ENCODE measurements at places on chromosomes 3 and 15. TPM values are rescaled to one million over a fixed set of nuclear protein-coding genes. Genes with fewer than 3 reads are reported as not detected.
A peak's percentile ranks its signal among the peaks of the same experiment; 100 is the strongest.

DNA sequence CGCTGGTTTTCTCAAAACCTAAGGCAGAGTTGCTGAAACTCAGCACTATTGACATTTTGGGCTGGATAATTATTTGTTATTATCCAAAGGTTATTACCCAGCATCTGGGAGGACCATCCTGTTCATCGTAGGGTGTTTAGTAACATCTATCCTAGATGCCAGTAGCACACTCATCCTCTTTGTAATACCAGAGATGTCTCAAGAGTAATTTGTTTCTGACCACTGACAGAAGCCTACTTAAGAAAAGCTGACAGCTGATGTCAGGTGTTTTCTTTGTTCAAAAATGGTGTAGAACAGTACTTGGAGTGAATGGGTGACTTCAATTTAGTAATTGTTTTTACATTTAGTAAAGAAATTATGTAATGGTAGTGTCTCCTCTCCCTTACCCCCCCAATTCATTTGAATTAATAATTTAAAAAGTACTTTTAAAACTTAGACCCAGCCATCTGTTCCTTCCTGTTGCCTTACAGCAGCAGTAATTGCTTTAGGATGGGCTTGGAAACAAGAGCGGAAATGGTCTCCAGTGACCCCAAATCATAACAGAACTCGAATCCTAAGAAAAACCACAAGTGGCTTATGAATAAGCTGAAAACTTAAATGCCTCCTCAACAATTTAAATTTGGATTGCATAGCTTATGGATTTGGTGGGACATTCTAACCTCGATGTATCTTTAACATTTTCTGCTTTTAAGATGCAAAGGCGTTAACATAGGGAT is 105.4 kb downstream of the PTPRG start:
- no peak overlapping the region for H3K4me3 ChIP-seq
- H3K27ac ChIP-seq, result no peak overlapping the region
- no peak for DNase-seq
- no peaks in the 10 kb centered on the region for H3K27me3 ChIP-seq

- H3K36me3 ChIP-seq, result no peaks in the 10 kb centered on the region
- no peak overlapping the region for H3K4me3 ChIP-seq
- H3K27me3 ChIP-seq, result peaks cover 3% of the 10 kb centered on the region
- peaks cover 14% of the 10 kb centered on the region for H3K4me1 ChIP-seq
- H3K27ac ChIP-seq, result no peak overlapping the region
Measured at GRCh38 chr15:73313861-73314260, 54.9 kb downstream of the HCN4 start.

The SUSD5 gene
- total RNA-seq, result 0.05 TPM

GRCh38 chr3:82165266-82165665 is 403.8 kb upstream of the GBE1 start:
- DNase-seq, result no peak
- H3K27me3 ChIP-seq, result no peaks in the 10 kb centered on the region
- H3K36me3 ChIP-seq, result no peaks in the 10 kb centered on the region
- H3K4me1 ChIP-seq, result no peaks in the 10 kb centered on the region
- no peak overlapping the region for H3K4me3 ChIP-seq

DNA sequence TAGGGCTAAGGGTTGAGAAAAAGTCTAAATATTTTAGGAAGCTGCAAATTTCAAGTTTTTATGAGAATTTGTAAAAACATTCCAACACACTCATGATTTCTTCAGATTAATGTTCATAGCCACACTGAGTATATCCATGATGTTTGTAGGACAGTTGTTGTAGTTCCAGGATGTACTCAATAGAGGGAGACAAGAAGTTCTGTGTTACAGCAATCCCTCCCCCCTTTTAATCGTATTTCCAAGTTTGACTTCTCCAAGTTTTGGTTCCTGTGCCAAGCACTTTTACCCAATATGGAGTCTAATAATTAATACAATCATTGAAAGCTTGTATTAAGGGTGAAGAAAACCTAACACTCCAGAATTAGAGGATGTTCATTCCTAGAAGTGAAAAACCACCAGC is 143.4 kb downstream of the FEZF2 start:
- H3K27me3 ChIP-seq, result peaks cover 2% of the 10 kb centered on the region
- H3K4me3 ChIP-seq, result no peak overlapping the region
- no peak overlapping the region for H3K27ac ChIP-seq
- DNase-seq, result no peak

DNA sequence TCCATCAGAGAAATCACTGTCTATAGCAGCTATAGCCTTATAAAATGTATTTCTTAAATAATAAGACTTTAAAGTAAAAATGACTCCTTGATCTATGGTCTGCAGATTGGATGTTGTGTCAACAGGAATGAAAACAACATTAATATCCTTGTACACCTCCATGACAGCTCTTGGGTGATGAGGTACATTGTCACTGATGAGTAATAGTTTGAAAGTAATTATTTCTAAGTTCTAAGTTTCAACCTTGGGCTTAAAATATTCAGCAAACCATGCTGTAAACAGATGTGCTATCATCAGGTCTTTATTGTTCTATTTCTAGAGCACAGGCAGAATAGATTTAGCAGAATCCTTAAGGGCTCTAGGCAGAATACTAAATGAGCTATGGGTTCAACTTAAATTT is 568.2 kb upstream of the BCHE start:
- no peaks in the 10 kb centered on the region for H3K4me1 ChIP-seq
- no peak overlapping the region for H3K4me3 ChIP-seq
- no peaks in the 10 kb centered on the region for H3K27me3 ChIP-seq

The VIPR1 gene
- total RNA-seq, result 3.6 TPM

GRCh38 chr3:132004571-132004970 is 30.2 kb downstream of the CPNE4 start:
- no peaks in the 10 kb centered on the region for H3K36me3 ChIP-seq
- H3K27me3 ChIP-seq, result no peaks in the 10 kb centered on the region
- no peak for DNase-seq
- H3K4me1 ChIP-seq, result no peaks in the 10 kb centered on the region

The GPR149 gene
- total RNA-seq, result not detected

GRCh38 chr3:16741103-16741758 is 136.0 kb upstream of the DAZL start:
- H3K27ac ChIP-seq, result no peak overlapping the region
- H3K36me3 ChIP-seq, result peaks cover 2% of the 10 kb centered on the region
- H3K27me3 ChIP-seq, result peaks cover 2% of the 10 kb centered on the region
- H3K4me1 ChIP-seq, result no peaks in the 10 kb centered on the region
- no peak for DNase-seq

- peak overlapping the region; percentile 93 for H3K4me3 ChIP-seq
- H3K27ac ChIP-seq, result peak overlapping the region; percentile 94
- H3K4me1 ChIP-seq, result peaks cover 80% of the 10 kb centered on the region
Measured at GRCh38 chr3:36909181-36909580, 35.7 kb downstream of the TRANK1 start.

- H3K4me1 ChIP-seq, result no peaks in the 10 kb centered on the region
- no peak overlapping the region for H3K27ac ChIP-seq
- H3K36me3 ChIP-seq, result no peaks in the 10 kb centered on the region
- H3K4me3 ChIP-seq, result no peak overlapping the region
Measured at GRCh38 chr3:181432992-181433391, 278.7 kb upstream of the SOX2 start.

DNA sequence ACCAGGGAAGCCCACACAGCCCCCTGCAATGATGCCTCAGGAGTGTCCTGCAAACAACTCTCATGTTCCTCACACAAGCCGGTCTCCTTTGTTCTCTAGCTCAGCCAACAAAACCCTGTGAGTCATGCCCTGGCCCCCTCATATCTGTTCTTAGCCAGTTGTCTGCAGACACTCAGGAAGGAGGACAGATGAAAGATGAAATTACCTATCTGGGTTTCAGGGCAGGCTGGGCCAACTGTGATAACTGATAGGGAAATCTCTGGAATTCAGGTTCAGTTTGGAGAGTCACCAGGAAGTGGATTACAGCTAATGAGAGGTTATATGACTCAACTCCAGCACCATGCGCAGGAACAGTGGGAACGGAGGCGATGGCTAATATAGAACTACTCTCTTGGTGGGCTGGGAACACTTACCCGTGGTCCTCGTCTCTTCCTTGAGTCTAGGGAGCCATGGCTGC is 352.0 kb upstream of the ADAMTS9 start:
- H3K4me3 ChIP-seq, result no peak overlapping the region
- no peaks in the 10 kb centered on the region for H3K27me3 ChIP-seq
- no peaks in the 10 kb centered on the region for H3K4me1 ChIP-seq
- no peak overlapping the region for H3K27ac ChIP-seq
- no peak for DNase-seq

- no peak for DNase-seq
- peaks cover 28% of the 10 kb centered on the region for H3K4me1 ChIP-seq
- H3K27me3 ChIP-seq, result peaks cover 38% of the 10 kb centered on the region
- no peaks in the 10 kb centered on the region for H3K36me3 ChIP-seq
Measured at GRCh38 chr3:128996200-128996599, 2.3 kb upstream of the CFAP92 start.

DNA sequence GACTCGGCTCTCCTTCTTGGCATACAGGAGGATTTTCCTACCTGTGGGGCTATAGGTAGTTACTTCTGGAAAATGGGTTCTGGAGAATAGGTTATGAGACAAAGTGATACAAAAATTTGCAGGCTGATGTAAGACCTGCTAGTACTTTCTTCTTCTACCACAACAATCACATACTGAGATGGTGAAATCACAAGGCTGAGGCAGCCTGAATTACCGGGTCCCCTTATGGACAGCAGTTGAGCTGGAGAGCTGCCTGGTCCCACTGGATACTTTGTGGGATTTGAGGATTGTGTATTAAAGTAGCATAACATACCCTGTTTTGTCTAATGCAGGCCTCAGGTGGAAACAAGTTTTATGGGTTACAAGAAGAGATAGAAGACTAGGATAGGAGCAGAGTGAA is 86.5 kb upstream of the FAM98B start:
- DNase-seq, result no peak
- H3K4me3 ChIP-seq, result no peak overlapping the region
- H3K4me1 ChIP-seq, result no peaks in the 10 kb centered on the region
- no peaks in the 10 kb centered on the region for H3K36me3 ChIP-seq

The STAC gene
- 0.09 TPM for total RNA-seq

DNA sequence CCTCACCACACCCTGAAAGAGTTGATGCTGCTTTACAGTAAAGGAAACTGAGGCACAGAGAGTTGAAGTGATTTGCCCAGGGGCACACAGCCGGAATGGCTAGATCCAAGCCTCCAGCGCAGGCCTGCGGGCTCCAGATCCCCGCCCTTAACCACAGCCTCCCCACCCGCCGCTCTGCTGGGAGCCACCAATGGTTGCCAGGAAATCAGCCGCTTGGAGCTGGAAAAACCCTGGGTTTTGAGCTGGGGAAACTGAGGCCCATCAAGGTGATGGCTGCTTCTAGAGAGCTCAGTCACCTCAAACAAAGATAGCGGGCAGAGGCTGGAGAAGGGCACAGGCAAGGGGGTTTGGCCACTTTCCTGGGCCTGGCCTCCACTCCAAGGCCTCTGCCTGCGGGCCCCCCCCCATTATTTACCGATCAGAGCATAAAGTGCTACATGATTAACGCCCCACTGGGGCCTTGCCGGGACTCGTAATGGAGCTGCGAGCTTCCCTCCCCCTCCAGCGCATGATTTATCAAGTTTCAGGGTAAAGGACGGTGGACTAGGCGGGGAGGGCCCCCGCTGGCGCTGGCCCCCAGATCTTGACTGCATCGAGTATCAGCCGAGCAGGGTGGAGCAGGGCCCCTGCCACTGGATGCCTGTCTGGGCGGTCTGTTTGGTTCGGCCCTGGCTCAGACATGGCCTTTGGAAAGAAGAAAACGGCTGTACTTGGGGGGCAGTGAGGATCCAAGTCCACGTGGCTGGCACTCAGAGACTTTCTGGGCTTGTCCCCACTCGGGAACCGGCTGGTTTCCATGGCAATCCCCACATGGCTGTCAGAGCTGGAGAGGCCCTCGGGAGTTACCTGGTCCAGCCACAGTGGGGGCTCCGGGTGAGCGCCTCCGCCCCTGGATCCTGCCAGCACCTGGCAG is 9.1 kb downstream of the PLXND1 start:
- no peak overlapping the region for H3K4me3 ChIP-seq
- no peak for DNase-seq
- H3K36me3 ChIP-seq, result no peaks in the 10 kb centered on the region
- H3K27ac ChIP-seq, result no peak overlapping the region

GRCh38 chr15:74193299-74193718 is 9.3 kb downstream of the STRA6 start:
- no peak for DNase-seq
- no peak overlapping the region for H3K4me3 ChIP-seq
- H3K27ac ChIP-seq, result no peak overlapping the region
- H3K4me1 ChIP-seq, result no peaks in the 10 kb centered on the region
- peaks cover 4% of the 10 kb centered on the region for H3K27me3 ChIP-seq

The ISL2 gene
- total RNA-seq, result 0.35 TPM

The ADAMTSL3 gene
- total RNA-seq, result not detected

The DPPA2 gene
- not detected for total RNA-seq

DNA sequence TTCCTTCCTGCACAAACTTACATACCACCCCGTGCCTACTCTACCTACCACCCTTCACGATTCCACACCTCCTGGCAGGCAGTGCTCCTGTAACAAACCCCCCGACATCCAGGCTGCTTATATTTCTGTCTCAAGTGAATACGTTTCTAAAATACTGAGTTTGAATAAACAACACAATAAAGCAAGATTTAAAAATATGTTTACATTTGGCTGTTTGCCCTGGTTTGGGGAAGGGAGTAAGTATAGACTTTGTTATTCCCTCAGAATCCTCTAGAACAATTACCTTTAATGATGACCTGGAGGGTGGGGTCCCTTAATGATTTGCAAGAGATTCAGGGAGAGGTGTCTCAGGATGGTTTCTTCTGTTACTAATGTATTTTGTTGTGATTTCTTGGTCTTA is 402.6 kb upstream of the TBL1XR1 start:
- no peak overlapping the region for H3K4me3 ChIP-seq
- H3K27me3 ChIP-seq, result no peaks in the 10 kb centered on the region
- DNase-seq, result no peak
- no peaks in the 10 kb centered on the region for H3K36me3 ChIP-seq

- no peaks in the 10 kb centered on the region for H3K4me1 ChIP-seq
- no peak overlapping the region for H3K27ac ChIP-seq
- no peak for DNase-seq
- H3K36me3 ChIP-seq, result no peaks in the 10 kb centered on the region
Measured at GRCh38 chr3:138867996-138868395, 33.3 kb upstream of the PIK3CB start.

DNA sequence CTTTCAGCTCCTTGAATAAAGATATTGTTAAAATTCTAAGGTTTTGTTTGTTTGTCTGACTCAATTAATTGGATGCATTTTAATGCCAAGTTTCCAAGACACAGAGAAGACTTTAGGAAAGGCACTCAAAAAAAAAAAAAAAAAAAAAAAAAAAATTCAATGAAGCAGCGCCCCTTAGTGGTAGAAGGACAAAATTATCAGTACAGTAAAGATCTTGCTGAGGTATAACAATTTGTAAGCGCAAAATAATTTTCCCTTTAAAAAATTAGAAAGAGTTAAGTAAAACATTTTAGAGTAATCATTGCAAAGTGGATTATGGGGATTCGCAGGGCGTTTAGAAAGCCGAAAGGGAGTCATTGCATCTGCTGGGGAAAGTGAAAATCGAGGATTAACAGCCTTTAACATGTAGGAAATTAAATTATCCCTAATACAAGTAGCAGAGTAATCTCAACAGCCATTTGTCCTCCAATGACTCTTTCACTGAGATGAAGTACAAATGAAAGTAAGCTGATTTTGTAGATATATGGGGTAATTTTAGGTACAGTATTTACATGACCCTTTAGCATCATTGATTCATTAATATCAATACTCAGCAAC is 5.8 kb upstream of the DIS3L start:
- H3K27ac ChIP-seq, result no peak overlapping the region
- no peak for DNase-seq
- no peak overlapping the region for H3K4me3 ChIP-seq
- H3K27me3 ChIP-seq, result no peaks in the 10 kb centered on the region
- no peaks in the 10 kb centered on the region for H3K36me3 ChIP-seq
